ENCODE measurements at places on chromosomes 4 and X.

DNA sequence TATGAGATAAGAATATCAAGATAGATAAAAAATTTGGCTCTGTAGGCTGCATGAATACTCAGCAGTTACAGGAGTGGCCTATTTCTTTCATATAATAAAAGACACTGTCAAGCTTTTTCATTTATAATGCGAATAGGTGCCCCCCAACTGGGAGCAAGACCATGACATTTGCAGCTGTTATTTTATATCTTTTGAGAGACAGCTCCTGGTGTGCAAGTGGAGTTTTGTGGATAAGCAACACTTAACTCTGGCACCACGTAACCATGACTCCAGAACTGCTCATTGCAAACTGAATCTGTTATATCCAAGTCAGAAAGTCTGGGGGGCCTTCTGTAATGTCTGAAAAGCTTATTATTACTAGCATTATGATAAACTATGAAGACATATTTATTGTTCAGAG lies 1372.4 kb downstream of the C4orf33 start:
- no peaks in the 10 kb centered on the region for H3K4me1 ChIP-seq
- no peaks in the 10 kb centered on the region for H3K27me3 ChIP-seq
- no peak overlapping the region for H3K27ac ChIP-seq
- no peak overlapping the region for H3K4me3 ChIP-seq
- DNase-seq, result no peak

GRCh38 chrX:17174671-17175070 lies 200.3 kb upstream of the NHS start:
- H3K27me3 ChIP-seq, result no peaks in the 10 kb centered on the region
- H3K27ac ChIP-seq, result no peak overlapping the region
- DNase-seq, result no peak
- no peaks in the 10 kb centered on the region for H3K4me1 ChIP-seq

GRCh38 chr4:136078976-136079375 lies 1453.3 kb downstream of the PCDH18 start:
- no peaks in the 10 kb centered on the region for H3K36me3 ChIP-seq
- no peaks in the 10 kb centered on the region for H3K27me3 ChIP-seq
- H3K4me3 ChIP-seq, result no peak overlapping the region

- peak; percentile 80 for DNase-seq
- H3K36me3 ChIP-seq, result no peaks in the 10 kb centered on the region
- no peaks in the 10 kb centered on the region for H3K27me3 ChIP-seq
- peaks cover 18% of the 10 kb centered on the region for H3K4me1 ChIP-seq
- peak overlapping the region; percentile 96 for H3K4me3 ChIP-seq
- H3K27ac ChIP-seq, result peak overlapping the region; percentile 95
Observed at GRCh38 chrX:118495958-118496762, 545 bp downstream of the DOCK11 start.

GRCh38 chr4:121888134-121888533 lies 17.9 kb upstream of the BBS7 start:
- no peaks in the 10 kb centered on the region for H3K36me3 ChIP-seq
- no peaks in the 10 kb centered on the region for H3K4me1 ChIP-seq
- no peak overlapping the region for H3K4me3 ChIP-seq
- DNase-seq, result no peak
- peaks cover 29% of the 10 kb centered on the region for H3K27me3 ChIP-seq

DNA sequence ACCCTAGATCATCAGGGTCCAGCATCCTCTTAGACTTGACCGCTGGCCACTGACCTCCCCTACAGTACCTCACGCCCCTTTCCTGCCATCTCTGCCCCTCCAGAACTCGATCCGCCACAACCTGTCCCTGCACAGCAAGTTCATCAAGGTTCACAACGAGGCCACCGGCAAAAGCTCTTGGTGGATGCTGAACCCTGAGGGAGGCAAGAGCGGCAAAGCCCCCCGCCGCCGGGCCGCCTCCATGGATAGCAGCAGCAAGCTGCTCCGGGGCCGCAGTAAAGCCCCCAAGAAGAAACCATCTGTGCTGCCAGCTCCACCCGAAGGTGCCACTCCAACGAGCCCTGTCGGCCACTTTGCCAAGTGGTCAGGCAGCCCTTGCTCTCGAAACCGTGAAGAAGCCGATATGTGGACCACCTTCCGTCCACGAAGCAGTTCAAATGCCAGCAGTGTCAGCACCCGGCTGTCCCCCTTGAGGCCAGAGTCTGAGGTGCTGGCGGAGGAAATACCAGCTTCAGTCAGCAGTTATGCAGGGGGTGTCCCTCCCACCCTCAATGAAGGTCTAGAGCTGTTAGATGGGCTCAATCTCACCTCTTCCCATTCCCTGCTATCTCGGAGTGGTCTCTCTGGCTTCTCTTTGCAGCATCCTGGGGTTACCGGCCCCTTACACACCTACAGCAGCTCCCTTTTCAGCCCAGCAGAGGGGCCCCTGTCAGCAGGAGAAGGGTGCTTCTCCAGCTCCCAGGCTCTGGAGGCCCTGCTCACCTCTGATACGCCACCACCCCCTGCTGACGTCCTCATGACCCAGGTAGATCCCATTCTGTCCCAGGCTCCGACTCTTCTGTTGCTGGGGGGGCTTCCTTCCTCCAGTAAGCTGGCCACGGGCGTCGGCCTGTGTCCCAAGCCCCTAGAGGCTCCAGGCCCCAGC lies 5.2 kb downstream of the FOXO4 start:
- DNase-seq, result no peak
- peaks cover 58% of the 10 kb centered on the region for H3K4me1 ChIP-seq
- H3K27me3 ChIP-seq, result peaks cover 10% of the 10 kb centered on the region

- H3K27ac ChIP-seq, result no peak overlapping the region
- DNase-seq, result no peak
- H3K36me3 ChIP-seq, result no peaks in the 10 kb centered on the region
Observed at GRCh38 chrX:16918979-16919378, 27.5 kb upstream of the REPS2 start.

GRCh38 chr4:5365071-5366008 lies 314.1 kb downstream of the STK32B start:
- H3K4me3 ChIP-seq, result no peak overlapping the region
- no peak overlapping the region for H3K27ac ChIP-seq
- no peaks in the 10 kb centered on the region for H3K27me3 ChIP-seq
- H3K4me1 ChIP-seq, result no peaks in the 10 kb centered on the region

GRCh38 chr4:68433582-68433981 lies 13.7 kb upstream of the TMPRSS11E start:
- no peak overlapping the region for H3K4me3 ChIP-seq
- DNase-seq, result no peak
- no peaks in the 10 kb centered on the region for H3K27me3 ChIP-seq
- H3K36me3 ChIP-seq, result no peaks in the 10 kb centered on the region

- H3K36me3 ChIP-seq, result no peaks in the 10 kb centered on the region
- peak overlapping the region; percentile 12 for H3K4me3 ChIP-seq
- H3K27me3 ChIP-seq, result peaks cover 10% of the 10 kb centered on the region
- no peak overlapping the region for H3K27ac ChIP-seq
- H3K4me1 ChIP-seq, result peaks cover 5% of the 10 kb centered on the region
- DNase-seq, result no peak
Observed at GRCh38 chr4:17336524-17336961, 175.3 kb downstream of the QDPR start.

GRCh38 chr4:55124322-55125076 lies 896 bp downstream of the KDR start:
- H3K27me3 ChIP-seq, result peaks cover 29% of the 10 kb centered on the region
- H3K4me3 ChIP-seq, result no peak overlapping the region
- H3K27ac ChIP-seq, result no peak overlapping the region
- H3K4me1 ChIP-seq, result no peaks in the 10 kb centered on the region

GRCh38 chr4:126369076-126369475 lies 1054.3 kb downstream of the FAT4 start:
- no peak overlapping the region for H3K27ac ChIP-seq
- H3K36me3 ChIP-seq, result no peaks in the 10 kb centered on the region
- no peaks in the 10 kb centered on the region for H3K4me1 ChIP-seq
- DNase-seq, result no peak

DNA sequence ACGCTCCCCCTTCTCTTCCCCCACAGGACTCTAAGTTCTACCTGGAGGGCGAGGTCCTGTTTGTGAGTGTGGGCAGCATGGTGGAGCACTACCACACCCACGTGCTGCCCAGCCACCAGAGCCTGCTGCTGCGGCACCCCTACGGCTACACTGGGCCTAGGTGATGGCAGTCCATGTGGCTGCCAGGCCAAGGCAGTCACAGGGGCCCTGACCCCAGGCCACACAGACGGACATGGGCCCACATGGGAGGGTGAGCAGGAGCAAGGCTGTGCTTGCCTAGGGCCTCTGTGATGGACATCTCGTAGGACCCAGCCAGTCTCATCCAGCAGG lies 10.0 kb upstream of the ADD1 start:
- H3K27ac ChIP-seq, result peak overlapping the region; percentile 35
- H3K4me1 ChIP-seq, result peaks cover 49% of the 10 kb centered on the region
- H3K36me3 ChIP-seq, result no peaks in the 10 kb centered on the region
- DNase-seq, result no peak

DNA sequence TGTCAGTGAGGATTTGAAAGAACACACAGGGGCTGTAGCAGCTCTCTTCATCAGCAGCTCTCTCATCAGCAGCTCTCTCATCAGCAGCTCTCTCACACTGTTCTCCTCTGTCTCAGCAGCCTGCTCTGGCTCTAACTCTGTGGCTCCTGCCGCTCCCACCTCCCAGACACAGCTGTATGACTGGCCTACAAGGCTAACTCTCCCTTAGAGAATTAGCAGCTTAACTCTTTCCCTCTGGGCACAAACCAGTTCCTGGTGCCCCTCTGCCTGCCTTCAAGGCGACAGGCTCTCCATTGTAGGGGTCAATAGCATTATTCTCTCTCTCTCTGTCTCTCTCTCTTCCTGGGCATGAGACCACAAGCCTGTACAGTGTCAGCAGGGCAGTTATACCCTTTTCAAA lies 385.6 kb upstream of the PCDH10 start:
- H3K27me3 ChIP-seq, result no peaks in the 10 kb centered on the region
- no peak overlapping the region for H3K27ac ChIP-seq
- DNase-seq, result no peak
- no peaks in the 10 kb centered on the region for H3K4me1 ChIP-seq

- H3K4me1 ChIP-seq, result no peaks in the 10 kb centered on the region
- no peak overlapping the region for H3K4me3 ChIP-seq
Observed at GRCh38 chr4:8694651-8695151, 102.1 kb downstream of the CPZ start.

DNA sequence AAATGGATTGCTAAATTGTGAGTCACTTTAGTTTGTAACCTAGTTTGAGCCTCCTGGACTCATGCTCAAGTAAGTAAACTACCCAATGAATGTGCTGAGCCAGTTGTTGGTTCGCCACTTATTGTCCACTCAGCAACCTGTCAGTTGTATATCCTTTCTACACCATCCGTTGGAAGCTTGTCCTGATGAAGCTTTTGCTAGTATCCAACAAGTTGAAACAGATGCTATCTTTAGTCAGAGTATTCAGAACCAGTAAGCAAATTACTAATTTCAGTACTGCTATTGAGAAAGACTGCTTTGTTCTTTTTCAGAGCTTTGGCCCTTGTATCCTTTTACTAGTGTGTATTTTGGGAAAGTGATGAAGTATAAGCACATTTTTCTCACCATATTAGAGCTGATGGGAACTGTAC lies 4.3 kb upstream of the NAA15 start:
- H3K27me3 ChIP-seq, result no peaks in the 10 kb centered on the region
- no peak for DNase-seq

- H3K4me3 ChIP-seq, result no peak overlapping the region
- H3K27me3 ChIP-seq, result no peaks in the 10 kb centered on the region
- DNase-seq, result no peak
- no peaks in the 10 kb centered on the region for H3K36me3 ChIP-seq
Observed at GRCh38 chr4:177667687-177668086, 225.4 kb upstream of the AGA start.

DNA sequence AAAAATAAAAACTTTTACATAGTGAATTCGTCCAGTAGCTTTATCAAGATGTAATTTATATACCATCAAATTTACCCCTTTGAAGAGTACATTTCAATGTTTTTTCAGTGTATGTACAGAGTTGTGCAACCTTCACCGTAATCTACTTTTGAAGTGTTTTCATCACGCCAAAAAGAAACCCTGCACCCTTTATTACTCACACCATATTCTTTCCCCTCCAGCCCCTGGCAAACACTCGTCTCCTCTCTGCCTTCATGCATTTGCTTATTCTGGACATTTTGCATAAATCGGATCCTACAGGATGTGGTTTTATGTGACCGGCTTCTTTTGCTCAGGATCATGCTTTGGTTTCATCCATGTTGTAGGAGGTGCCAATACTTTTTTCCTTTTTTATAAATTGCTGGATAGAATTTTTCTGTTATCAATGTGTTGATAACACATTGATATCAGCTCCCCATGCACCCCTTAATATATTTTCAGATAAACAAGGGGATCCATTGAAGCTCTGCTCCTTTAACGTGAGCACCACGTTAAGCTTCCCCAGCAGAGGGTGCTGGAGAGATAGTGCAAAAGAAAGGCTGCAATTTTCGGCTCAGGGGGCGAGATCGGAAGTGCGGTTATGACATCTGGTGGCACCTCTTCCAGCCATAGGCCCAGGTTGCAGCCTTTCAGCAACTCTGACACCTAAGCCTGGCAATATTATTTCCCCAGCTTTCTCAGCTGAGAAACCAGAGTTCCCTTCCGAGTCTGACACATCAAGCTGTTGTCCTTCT lies 100.1 kb upstream of the VCX3B start:
- H3K4me3 ChIP-seq, result no peak overlapping the region
- DNase-seq, result no peak
- H3K27ac ChIP-seq, result no peak overlapping the region
- H3K27me3 ChIP-seq, result no peaks in the 10 kb centered on the region

DNA sequence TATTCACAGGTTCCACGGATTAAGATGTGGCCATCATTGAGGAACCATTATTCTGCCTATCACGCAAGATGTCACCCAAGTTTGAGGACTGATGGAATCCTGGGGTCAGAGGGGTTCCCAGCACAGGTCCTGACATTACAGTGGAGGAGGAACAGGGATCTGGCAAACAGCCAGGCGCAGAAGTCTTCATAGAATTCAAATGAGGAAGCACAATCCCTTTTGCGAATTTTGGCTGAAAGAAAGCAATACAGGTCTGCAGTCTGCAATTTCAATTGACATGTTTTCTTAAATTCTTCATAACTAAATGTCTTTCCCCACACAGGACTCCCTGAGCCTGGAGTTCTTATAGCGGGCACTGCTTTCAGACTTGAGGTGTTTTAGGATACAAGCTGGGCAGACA lies 14.5 kb downstream of the DOCK11 start:
- no peaks in the 10 kb centered on the region for H3K27me3 ChIP-seq
- no peak overlapping the region for H3K4me3 ChIP-seq
- H3K27ac ChIP-seq, result peak overlapping the region; percentile 26
- DNase-seq, result no peak

GRCh38 chr4:185513489-185514181 lies 21.7 kb downstream of the PDLIM3 start:
- peaks cover 10% of the 10 kb centered on the region for H3K4me1 ChIP-seq
- no peak overlapping the region for H3K4me3 ChIP-seq

- H3K4me1 ChIP-seq, result no peaks in the 10 kb centered on the region
- no peaks in the 10 kb centered on the region for H3K36me3 ChIP-seq
- H3K27me3 ChIP-seq, result no peaks in the 10 kb centered on the region
- H3K4me3 ChIP-seq, result no peak overlapping the region
Observed at GRCh38 chrX:68723491-68724155, 76.2 kb downstream of the STARD8 start.

GRCh38 chr4:173237762-173238161 lies 69.2 kb downstream of the GALNT7 start:
- no peak overlapping the region for H3K27ac ChIP-seq
- no peaks in the 10 kb centered on the region for H3K4me1 ChIP-seq
- no peak for DNase-seq
- no peaks in the 10 kb centered on the region for H3K36me3 ChIP-seq
- H3K27me3 ChIP-seq, result no peaks in the 10 kb centered on the region

GRCh38 chr4:174377613-174378012 lies 93.9 kb downstream of the CEP44 start:
- no peak for DNase-seq
- H3K4me1 ChIP-seq, result no peaks in the 10 kb centered on the region
- no peak overlapping the region for H3K27ac ChIP-seq
- H3K4me3 ChIP-seq, result no peak overlapping the region

- no peak for DNase-seq
- peaks cover 2% of the 10 kb centered on the region for H3K4me1 ChIP-seq
- H3K27ac ChIP-seq, result no peak overlapping the region
Observed at GRCh38 chrX:48083212-48083611, 11.8 kb upstream of the ZNF630 start.
